ENCODE measurements at places on chromosomes 4 and X.

DNA sequence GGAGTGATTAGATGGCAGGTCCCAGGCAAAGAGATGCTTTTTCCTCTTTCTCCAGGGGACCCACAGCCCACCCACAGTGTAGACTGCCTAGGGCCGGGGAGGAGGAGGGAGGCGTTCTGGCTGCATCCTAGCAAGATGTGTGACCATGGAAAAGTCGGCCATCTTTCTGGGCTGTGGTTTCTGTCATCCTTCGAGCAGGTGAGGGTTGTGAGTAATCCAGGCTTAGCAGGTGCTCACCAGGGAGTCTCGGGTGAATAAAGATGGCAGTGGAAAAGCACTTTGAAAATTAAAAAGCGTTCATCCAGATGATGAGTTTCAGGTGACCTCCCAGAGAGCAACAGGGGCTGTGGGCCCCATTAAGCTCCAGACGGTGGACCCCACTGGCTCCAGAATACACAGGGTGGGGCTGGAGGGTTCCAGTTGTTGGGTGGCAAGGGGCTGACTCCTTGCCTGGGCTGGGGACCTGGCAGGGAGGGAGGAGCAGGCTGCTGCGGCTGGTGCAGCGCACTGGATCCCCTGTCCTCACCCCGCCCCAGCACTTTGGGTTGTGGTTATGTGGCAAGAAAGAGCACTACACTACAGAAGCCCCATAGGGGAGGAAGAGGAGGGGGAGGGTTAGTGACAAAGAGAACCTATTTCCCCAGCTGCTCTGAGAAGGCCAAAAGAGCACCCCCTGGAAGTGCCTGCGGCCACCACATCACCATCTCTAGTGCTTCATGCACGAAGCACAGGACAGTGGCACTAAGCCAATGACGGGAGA, 23.7 kb downstream of the ELF4 start:
- no peak for ATAC-seq

- no peak for ATAC-seq
Measured at GRCh38 chr4:184959786-184960185, 58.5 kb upstream of the HELT start.

DNA sequence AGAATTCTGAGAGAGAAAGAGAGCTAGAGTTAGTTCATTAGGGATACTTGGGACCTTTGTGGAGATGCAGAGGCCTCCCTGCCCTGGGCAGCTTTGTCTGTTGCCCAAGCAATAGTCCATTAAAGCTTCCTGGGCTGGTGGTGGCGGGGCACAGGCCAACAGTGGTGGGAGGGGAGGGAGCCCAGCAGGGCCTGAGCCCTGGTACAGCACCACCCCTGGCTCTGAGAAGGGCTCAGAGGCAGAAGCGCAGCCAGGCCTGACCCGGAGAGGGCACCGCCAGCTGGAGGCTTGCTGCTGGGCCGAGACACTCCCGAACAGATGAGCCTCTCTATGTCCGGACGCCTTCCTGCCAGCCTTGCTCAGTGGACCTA, 65.3 kb downstream of the EFNB1 start:
- ATAC-seq, result peak; percentile 44

- no peak for ATAC-seq
Measured at GRCh38 chr4:39931441-39931901, 46.2 kb downstream of the PDS5A start.

DNA sequence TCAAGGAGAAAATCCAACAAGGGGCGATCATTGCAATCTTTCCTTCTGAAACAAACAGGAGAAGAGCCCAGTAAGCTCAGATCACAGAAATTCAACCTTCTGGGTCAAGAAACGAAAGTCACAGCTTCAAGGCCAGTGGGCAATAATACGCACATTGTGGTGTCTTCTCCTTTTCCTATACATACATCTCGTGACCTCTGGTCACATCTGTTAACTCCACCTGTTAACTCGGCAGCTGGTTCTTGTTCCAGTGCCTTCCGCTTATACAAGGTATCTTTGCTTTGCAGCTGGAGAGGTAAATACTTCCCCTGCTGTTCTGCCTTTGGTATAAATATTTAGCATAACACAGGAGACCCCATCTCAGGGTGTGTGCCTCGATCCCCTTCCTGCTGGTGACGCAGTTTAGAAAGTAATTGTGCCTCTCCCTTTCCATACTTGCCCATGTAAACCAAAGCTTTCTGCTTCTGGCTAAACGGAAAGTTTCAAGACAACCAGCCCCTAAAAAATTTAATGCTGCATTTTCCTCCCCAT, 45.0 kb downstream of the CCDC149 start:
- ATAC-seq, result no peak

DNA sequence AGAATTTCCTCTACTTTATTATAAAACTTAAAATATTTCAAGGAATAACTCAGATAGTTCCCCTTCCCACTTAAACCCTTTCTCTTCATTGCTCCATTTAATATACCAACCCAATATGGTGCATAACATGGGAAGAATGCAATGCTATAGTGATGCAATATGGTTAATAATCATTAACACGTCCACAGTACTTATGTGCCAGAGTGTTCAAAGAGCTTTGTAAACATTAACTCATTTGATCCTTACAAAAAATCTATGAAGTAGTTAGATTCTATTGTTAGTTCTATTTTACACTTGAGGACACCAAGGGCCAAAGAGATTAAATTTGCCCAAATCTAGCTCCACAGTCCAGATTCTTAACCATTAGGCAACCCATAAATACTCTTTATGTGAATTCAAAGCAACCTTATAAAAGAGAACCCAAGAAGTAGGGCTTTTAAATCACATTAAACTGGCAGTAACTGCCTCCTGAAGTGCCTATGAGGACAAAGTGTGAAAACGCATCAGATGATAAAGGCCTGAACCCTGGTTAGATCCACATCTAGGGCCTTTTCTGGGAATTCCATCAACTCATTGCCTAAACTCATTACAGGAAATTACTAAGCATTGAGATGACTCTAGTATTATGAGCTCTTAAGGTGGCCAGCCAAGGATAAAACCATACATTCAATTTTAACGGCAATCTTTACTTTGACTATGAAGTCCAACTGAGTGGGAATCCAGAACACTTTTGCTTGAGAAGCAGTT, 94.3 kb downstream of the AREG start:
- ATAC-seq, result no peak

DNA sequence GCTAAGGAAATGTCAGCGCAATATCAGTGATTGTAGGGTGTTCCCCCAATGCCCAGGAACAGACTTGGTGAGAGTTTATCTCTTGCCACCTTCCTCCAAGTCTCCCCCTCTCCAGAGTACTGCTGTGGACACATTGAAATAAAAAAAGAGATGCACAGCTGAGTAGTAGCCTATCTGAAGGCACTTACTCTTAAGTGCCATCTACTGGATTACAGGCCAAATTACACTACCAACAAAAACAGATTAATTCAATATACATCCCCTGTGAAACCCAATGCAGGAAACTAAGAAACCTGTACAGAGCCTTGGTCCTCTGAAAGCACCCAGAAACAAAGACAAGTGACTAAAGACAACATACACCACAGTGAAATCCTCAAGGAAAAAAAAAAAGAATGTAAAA, 460.3 kb downstream of the ZIC3 start:
- ATAC-seq, result peak; percentile 29

GRCh38 chrX:41333744-41334362, at the start of gene DDX3X:
TSS of gene DDX3X (plus strand) at chrX:41334162. CDS start at chrX:41334253, 91 bp downstream.
- peak; percentile 68 for ATAC-seq

GRCh38 chr4:177051473-177052060, 258.1 kb upstream of the NEIL3 start:
- ATAC-seq, result peak; percentile 41
